ENCODE measurements at places on chromosomes 2 and 18.

DNA sequence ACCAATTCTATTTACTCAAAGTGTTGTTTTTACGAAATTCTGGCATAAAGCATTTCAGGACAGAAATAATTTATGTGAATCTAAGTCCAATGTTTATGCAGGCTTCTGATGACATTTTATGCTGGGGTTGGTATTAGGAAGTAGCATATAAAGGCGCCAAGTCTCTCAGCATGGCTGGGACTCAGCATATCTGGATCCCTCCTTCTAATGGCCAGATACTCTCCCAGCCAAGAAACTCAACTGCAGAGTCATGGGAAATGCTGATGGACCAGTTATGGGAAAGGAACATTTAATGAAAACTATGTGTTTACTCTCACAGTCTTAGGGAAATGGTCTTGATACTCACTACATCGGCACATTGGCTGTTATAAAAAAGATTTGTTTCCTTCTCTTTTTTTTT is 392.2 kb downstream of the ARHGAP15 start:
- DNase-seq: no peak

- DNase-seq: no peak
These were observed 107.0 kb upstream of the RAB6C start for GRCh38 chr2:129872446-129872845.

- no peak for DNase-seq
These were observed 654.7 kb upstream of the FANCL start for GRCh38 chr2:58895857-58896256.

- DNase-seq: no peak
These were observed 409.8 kb downstream of the NCKAP5 start for GRCh38 chr2:133158442-133158841.

DNA sequence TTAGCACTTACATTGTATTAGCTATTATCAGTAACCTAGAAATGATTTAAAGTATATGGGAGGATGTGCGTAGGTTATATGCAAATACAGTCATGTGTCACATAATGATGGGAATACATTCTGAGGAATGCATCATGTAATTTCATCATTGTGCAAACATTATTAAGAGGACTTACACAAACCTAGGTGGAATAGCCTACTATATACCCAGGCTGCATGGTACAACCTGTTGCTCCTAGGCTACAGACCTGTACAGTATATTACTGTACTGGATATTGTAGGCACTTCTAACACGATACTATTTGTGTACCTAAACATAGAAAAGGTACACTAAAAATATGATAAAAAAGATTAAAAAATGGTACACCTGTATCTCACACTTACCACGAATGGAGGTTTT is 7.9 kb downstream of the RIF1 start:
- DNase-seq: no peak

- no peak for DNase-seq
These were observed 6.0 kb downstream of the RETREG2 start for GRCh38 chr2:219184121-219184520.

DNA sequence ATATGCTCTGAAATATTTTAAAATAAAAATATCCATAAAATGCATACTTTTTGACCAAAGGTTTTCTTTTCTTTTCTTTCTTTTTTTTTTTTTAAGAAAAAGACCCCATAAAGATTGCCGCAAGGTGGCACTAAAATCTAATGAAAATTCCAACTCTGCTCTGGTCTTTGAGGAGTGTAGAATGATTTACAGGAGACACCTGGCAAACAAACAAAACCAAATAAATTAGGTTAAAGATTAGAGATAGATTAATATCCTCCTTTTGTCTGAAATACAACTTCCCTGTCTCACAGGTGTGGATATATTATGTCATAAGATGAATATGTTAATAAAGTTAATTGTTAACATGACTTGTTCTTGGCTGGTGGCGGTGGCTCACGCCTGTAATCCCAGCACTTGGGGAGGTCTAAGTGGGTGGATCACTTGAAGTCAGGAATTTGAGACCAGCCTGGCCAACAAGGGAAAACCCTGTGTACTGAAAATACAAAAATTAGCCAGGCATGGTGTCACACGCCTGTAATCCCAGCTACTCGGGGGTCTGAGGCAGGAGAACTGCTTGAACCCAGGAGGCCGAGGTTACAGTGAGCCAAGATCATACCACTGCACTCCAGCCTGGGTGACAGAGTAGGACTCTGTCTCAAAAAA is 3.5 kb upstream of the RHOB start:
- DNase-seq: no peak

GRCh38 chr2:225649274-225649673 is 249.8 kb downstream of the NYAP2 start:
- no peak for DNase-seq

GRCh38 chr2:161556440-161556839 is 67.8 kb upstream of the SLC4A10 start:
- no peak for DNase-seq

DNA sequence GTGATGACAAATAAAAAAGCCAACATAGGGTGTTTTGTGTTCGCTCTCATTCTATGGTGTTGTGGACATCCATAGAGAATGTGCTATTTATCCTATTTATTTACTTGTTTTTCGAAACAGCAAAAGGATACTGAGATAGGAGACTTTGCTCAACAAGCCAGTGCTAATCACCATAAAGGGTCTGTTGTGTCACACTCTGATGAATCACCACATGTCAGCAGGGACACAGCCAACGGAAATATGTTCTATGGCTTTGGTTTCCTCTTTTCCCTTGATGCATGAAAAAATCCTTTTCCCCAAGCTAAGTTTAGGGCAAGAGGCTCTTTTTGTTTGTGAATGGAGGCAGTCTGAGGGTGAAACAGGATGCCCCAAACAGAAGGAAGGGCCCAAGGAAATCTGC is 154.3 kb downstream of the RNF152 start:
- no peak for DNase-seq

GRCh38 chr2:217857624-217858506 is 144.9 kb downstream of the TNS1 start:
- no peak for DNase-seq

GRCh38 chr18:76573325-76574025 is 78.4 kb upstream of the ZNF516 start:
- DNase-seq: no peak

DNA sequence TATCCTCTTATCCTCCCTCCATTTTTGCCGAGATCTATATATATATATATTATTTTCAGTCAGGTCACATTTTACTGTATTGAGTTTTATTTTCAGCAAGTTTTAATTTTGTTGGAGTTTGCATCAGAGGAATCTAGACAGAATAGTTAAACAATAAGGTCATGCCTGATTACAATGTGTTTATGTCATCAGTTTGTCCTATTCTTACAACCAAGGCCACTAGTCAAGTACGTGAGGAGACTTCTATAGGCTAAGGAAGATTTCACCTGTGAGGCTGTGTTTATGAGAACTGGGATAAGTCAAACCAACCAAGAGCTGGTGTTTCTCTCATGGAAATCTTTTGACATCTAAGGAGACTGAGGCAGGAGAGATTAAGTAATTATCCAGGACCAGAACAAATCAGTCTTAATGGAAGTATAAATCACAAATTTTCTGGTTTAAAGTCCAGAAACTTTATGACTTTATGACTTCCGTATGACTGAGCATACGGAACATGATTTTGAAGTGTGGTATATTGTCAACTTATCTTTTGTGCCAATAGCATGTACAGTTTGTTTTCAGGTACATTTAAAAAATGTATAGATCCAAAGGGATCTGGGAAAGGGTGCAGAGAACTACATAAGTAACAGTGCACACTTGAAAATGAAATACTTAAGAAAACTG is 100.0 kb upstream of the DTNA start:
- DNase-seq: no peak

DNA sequence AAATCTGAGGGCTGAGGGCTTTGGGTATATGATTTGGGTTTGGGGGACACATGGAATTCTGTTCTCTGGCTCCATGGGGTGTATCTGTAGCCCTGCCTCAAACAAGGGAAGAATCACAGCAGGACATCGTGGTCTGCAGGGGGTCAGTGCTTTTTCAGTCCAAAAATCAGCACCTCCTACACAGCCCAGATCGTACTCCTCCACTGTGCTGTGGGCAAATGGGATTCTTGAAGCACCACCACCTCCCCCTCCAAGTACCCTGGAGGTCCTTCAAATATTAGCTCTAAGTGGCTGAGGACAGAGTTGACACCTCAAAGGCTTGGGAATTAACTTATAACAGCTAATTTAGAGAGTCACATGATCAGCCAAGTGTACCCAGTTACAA is 41.5 kb downstream of the EPHA4 start:
- no peak for DNase-seq

DNA sequence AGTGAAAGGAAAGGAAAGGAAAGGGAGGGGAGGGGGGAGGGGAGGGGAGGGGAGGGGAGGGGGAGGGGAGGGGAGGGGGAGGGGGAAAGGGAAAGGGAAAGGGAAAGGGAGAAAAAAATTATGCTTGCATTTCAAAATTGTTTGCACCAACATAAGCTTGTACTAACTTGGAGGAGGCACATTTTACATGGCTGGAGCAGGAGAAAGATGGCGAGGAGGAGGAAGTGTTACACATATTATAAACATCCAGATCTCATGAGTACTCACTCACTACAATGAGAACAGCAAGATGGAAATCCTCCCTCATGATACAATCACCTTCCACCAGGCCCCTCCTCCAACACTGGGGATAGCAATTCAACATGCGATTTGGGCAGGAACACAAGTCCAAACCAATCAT is 660.2 kb upstream of the CDH2 start:
- no peak for DNase-seq

DNA sequence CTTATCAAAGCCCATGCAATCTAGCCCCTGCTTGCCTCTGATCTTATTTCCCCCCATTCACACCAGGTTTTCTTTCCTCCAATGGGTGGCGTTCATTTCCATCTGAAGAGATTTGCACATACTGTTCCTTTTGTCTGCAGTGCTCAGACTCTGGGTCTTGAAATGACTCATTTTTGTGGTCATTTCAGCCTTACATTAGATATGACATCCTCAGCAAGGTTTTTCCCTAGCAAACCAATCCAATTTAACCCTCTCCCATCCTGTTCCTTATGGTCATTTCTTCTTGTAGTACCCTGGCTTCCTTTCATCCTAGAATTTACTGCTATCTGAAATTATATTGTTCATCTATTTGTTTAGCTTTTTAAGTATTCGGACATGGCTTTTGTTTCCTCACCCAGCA is 42.5 kb upstream of the SCN1A start:
- no peak for DNase-seq

GRCh38 chr2:38116762-38117161 is 40.8 kb upstream of the CYP1B1 start:
- DNase-seq: no peak

DNA sequence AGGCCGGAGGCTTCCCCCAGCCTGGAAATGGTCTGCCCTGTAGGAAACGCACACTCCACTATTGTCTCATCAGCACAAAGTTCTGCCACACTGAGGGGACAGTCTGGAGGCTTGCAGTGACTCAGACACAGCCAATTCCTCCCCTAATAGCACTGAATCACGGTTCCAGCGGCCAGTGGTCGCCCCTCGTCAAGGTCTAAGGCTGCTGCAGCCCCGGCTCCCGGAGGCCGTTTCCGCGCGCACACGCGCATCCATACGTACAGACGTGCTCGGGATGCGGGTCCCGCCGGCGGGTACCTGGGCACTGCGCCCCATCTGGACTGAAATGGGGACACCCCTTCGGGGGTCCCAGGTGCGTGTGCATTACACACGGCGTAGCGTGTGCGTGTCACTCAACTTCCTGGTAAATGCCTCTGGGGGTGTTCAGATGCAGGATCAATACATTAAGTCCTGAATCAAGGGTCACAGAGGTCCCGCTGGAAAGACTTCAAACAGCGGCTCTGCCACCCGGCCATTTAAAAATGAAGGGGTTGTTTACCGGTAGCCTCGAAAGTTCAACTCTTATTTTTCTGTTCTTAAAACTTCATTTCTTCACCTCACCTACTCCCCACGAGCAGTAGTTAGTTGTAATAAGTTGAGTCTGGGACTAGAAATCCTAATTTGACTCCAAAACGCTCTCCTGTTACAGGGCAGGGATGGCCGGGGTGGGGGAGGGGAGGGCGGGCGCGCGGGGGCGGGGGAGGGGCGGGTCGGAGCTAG is 572 bp upstream of the ZNF516 start:
- DNase-seq: no peak

- no peak for DNase-seq
These were observed 55.8 kb downstream of the GDF7 start for GRCh38 chr2:20722592-20723240.

DNA sequence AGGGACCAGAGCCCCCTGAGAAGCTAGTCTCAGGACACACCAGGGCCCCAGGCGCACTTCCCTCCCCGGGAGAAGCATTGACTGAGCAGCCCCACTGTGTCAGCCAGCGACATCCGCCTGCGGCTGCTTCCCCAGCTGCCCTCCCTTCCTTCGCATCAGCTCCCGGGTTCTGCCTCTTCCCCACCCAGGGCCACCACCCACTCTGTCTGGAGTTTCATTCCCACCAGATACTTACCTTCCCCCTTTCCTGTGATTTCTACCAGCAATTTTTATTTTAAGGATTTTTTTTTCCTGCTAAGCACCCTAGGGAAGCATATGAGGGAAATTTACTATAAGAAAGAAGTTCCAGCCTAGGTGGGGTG is 99.2 kb downstream of the SMAD7 start:
- no peak for DNase-seq

DNA sequence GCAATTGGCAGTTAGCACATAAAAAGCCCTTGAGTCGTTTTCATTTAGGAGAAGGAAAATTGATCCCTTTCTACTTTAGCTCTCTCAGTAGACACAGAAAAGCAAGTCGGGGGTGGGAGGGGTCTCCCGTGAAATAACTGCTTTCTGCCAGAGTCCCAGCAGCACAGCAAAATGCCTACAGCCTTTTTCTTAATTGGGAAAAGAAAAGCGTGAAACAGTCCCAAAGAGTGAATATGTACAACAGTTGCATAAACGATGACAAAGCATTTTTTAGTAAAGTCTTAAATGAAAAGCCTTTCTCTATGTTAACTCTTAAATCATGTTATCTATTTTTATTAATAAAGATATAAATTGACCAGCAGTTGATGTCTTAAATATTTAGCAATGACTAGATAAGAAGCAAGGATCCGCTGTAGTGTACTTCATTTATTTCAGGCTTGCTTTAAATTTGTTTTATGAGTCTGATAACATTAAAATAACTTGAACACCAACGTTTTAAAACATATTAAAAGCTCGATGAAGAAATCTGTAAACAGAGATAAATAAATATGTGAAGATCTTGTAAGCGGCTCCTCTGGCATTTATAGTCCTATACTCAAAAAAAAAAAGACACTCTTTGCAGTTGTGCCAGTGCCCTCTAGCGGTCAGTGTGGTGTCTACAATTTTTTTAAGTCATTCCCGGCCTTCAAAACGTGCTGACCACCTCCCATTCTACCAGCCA is 42.3 kb upstream of the ATIC start:
- DNase-seq: no peak

GRCh38 chr2:229445019-229445418 is 173.9 kb upstream of the PID1 start:
- DNase-seq: no peak

GRCh38 chr2:158045362-158045761 is 56.3 kb upstream of the UPP2 start:
- DNase-seq: no peak

GRCh38 chr18:55405475-55405874 is 182.5 kb downstream of the TCF4 start:
- no peak for DNase-seq

GRCh38 chr2:128134573-128134972 is 43.6 kb downstream of the UGGT1 start:
- no peak for DNase-seq

- no peak for DNase-seq
These were observed 22.3 kb downstream of the EML4 start for GRCh38 chr2:42191285-42192009.
